ENCODE measurements at places on chromosomes 2 and 18. TPM values are rescaled to one million over a fixed set of nuclear protein-coding genes. Genes with fewer than 3 reads are reported as not detected.
A peak's percentile ranks its signal among the peaks of the same experiment; 100 is the strongest.

DNA sequence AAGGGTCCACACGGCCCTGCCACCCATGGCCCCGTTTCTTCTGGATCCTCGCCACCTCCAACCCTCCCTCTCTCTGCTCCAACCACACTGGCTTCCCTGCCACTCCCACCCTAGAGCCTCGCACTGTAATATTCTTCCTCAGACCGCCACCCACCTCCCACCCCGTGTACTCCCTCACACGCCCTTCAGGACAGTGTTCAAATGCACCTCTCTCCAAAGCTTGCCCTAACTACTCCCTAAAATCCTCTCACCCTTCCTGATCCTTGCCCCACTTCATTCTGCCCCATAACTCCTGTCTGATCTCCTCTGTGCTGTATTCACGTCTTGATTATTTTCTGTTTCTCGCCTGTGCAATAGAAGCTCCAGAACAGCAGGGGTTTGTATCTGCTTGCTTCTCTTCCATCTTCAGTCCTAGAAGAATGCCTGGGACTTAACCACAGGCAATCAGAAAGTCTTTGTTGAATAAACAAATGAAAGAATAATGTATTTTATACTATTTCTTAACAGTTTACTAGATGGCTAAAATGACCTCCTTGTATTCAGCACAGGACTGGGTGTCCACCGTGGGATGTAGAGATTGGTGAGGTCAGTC is 25.5 kb downstream of the EPB41L3 start:
- peaks cover 37% of the 10 kb centered on the region for H3K4me1 ChIP-seq
- DNase-seq, result no peak
- no peaks in the 10 kb centered on the region for H3K36me3 ChIP-seq
- no peak overlapping the region for H3K4me3 ChIP-seq
- no peak overlapping the region for H3K27ac ChIP-seq

DNA sequence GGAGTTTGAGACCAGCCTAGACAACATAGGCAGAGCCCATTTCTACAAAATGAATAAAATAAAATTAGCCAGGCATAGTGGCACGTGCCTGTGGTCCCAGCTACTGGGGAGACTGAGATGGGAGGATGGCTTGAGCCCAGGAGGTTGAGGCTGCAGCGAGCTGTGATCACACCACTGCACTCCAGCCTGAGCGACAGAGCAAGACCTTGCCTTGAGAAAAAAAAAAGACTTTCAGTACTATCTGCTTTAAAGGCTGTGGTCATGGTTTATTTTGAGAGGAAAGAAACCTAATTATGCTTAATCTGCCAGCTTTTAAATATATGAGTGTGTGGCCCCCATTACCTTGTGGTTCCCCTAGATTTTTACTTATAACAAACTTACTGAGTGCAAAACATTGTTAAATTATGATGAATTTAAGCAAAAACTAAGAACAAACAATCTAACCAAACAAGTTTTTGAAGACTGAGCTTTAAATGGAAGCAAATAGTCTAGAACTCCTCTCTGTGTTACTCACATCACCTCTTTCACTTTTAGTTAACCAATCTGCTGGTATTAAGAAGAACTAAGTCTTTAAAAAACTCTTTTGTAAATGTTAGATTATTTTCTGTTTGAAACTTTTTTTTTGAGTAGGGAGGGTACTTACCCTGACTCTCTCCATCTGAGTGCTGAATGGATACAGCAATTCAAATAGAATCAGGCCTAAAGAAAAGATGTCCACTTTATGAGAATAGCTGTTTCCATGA is 65.4 kb downstream of the EIF2AK3 start:
- H3K4me3 ChIP-seq, result no peak overlapping the region
- no peak overlapping the region for H3K27ac ChIP-seq
- no peak for DNase-seq
- peaks cover 19% of the 10 kb centered on the region for H3K36me3 ChIP-seq
- H3K4me1 ChIP-seq, result no peaks in the 10 kb centered on the region

GRCh38 chr18:51398104-51398503 is 200.6 kb upstream of the MEX3C start:
- H3K4me3 ChIP-seq, result no peak overlapping the region
- no peaks in the 10 kb centered on the region for H3K27me3 ChIP-seq
- no peak overlapping the region for H3K27ac ChIP-seq

DNA sequence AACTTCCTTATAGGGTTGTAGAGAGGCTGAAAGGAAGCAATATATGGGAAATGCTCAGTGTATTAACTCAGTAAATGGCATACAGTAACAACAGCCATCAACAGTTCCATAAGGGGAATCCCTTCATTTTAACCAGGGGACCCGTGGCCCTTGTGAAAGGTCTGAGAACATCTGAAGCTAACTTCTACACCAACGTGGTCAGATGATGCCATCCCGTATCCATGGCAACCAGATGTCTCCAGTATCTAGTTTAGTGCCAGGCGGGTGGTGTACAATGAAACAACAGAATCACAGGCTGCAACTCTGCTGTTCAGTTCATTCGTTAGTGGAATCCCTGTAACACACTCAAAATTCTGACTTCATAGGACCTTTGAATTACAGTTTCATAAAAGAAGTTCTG is 162.3 kb downstream of the TGIF1 start:
- H3K27me3 ChIP-seq, result no peaks in the 10 kb centered on the region
- H3K27ac ChIP-seq, result peak overlapping the region; percentile 32
- peaks cover 35% of the 10 kb centered on the region for H3K4me1 ChIP-seq
- H3K36me3 ChIP-seq, result no peaks in the 10 kb centered on the region
- no peak for DNase-seq

The GPR39 gene
- total RNA-seq, result 4.1 TPM

The ZNF396 gene
- total RNA-seq, result 4.8 TPM

The HTR2B gene
- not detected for total RNA-seq

The TBR1 gene
- total RNA-seq, result not detected

The RASGRP3 gene
- 0.94 TPM for total RNA-seq
